EH (cell line): ENCODE measurements at places on chromosomes 3 and 15.

- DNase-seq, result no peak
Observed at GRCh38 chr3:23135026-23135785, 67.9 kb upstream of the UBE2E2 start.

DNA sequence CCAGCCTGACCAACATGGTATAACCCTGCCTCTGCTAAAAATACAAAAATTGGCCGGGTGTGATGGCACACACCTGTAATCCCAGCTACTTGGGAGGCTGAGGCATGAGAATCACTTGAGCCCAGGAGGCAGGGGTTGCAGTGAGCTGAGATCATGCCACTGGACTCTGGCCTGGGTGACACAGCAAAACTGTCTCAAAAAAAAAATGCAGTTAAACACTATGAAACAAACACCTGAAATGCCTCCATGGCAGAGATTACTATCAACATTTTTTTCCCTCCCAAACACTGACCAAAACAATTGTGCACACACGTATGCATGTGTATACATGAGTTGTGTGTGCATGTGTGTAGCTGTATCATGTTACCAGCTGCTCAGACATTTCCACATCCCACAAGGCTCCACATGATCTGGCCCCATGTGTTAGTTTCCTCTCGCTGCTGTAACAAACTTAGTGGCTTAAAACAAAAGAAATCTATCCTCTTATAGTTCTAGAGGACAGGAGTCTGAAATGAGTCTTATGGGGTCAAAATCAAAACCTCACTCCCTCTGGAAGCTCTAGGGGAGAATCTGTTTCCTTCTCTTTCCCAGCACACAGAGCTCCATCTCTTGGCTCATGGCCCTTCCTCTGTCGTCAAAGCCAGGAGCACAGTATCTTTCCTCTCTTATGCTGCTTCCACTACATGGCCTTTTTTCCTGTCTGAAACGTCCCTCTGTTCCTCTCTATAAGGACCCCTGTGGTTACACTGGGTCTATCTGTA is 34.5 kb downstream of the SLC41A3 start:
- no peak for DNase-seq

- peak; percentile 25 for DNase-seq
Observed at GRCh38 chr3:194129581-194130133, 6.3 kb upstream of the HES1 start.

- DNase-seq, result no peak
Observed at GRCh38 chr3:13514639-13515435, 34.1 kb upstream of the FBLN2 start.

- DNase-seq, result no peak
Observed at GRCh38 chr15:48499978-48500377, 145.5 kb downstream of the FBN1 start.

DNA sequence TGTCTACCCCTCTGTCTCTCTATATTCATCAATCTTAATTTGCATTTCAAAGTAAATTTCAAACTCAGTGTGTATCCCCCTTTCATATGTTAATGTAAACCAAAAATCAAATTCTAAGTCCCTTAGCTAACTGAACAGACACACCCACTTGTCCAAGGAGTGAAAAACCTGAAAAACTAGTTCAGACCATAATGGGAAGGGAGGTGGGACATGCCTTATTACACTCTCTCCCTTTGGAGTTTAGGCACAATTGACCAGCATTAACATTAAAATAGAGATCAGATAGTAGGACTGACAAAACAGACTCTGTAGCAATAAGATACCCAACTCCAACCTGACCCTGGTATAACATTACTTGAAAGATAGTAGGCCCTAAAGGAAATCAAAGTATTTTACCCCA is 247.7 kb upstream of the GADL1 start:
- DNase-seq, result no peak

DNA sequence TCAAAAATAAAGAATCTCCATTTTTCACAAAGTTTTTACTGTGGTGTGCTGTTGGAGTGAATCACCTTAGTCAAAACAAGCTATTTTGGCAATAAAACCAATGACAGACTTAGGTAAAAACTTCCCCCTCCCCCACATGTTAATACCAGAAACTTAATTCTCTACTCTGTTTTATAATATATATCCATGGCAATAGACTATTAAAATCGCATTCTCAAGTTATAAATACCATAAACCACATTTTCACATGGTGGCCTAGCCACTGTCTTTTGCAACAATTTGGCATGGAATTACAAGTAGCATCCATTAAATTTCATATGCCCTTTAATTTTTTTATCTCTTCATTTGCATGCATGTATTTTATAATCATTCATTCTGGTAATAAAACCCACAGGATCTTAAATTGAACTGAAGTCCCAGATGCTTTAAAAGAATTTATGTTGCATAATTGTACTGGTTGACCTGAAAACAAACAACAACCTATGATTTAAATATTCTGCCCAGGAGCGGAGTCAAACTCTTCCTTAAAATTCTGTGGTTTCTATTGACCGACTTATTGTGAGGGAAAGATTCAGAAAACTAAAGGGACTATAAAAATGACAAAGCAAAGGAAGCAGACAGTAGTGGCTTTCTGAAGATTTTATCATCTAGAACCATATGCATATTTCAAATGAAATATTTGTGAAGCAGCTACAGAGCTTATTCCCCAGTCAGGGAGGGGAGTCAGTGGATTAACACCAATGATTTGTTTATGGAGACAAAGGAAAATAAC is 229.0 kb upstream of the TBL1XR1 start:
- peak; percentile 30 for DNase-seq

DNA sequence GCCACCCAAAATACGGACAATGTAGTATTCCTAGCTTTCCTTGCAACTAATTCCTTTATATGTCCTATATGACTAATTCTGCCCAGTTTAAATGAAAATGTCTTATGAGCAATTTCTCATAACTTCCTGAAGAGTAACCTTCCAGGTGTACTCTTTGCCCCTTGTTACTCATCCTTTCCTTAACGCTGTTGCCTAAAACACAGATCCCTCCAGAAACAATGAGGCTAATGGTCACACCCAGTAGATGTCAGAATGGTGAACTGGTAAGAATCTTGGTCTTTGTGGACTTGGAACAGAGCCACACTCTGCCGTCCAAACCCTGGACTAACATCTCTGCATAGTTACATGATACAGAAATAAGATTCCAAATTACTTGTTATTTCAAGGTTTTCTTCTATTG is 497.9 kb downstream of the IGSF11 start:
- DNase-seq, result no peak

GRCh38 chr15:69508659-69509058 is 56.0 kb downstream of the RPLP1 start:
- no peak for DNase-seq

GRCh38 chr3:46027736-46028397 is 584 bp upstream of the XCR1 start:
- peak; percentile 9 for DNase-seq

DNA sequence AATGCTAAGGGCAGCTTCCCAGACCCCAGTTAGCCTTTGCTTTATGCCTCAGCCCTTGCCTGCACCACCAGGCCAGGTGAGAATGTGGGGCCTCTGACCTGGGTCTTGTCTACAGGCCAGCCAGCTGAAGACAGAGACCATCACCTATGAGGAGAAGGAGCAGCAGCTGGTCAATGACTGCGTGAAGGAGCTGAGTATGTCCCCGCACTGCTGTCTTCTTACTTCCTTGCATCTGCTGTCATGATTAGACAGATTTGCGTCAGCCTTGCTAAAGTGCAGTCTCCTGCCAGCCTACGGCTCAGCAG is 74.6 kb downstream of the CCK start:
- DNase-seq, result no peak

- DNase-seq, result no peak
Observed at GRCh38 chr3:171622126-171622525, 161.9 kb upstream of the TNIK start.

DNA sequence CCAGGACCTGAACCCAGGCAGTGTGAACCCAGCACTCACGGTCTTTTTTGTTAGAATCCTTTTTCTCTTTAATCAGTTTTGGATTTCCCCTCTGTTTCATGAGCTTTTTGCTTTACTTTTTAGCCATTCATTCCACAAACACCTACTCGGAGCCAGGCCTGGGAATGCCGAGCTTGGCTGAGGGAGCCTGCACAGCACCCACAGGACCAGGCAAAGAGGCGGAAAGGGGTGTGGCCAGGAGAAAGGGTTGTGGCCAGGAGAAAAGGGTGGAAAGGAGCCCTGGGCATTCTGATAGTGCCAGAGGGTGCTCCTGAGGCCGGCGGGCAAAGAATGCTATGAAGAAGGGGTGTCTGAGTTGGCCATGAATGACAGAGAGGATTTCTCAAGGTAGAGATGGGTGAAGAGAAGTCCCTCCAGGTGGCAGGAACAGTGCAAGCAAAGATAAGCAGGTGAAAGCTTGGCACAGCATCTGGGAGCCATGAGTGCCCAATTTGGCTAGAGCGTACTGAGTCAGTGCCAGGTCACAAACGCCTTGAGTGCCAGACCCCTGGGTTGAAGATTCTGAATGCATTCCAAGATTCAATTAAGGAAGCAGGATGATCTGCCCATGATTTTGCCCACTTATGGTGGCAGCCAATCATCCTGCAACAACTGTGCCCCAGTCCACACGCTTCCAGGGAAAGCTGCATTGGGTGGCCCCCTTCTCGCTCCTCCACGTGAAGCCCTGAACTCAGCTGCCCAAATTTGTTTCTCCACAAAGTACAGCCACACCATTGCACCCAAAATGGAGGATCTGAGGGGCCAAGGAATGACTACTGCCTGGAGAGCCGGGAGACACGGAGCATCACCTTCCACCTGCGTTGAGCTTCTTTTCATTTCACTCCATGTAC is 157.2 kb downstream of the XXYLT1 start:
- DNase-seq, result no peak

- DNase-seq, result no peak
Observed at GRCh38 chr3:51338632-51339031, 46.5 kb upstream of the MANF start.

DNA sequence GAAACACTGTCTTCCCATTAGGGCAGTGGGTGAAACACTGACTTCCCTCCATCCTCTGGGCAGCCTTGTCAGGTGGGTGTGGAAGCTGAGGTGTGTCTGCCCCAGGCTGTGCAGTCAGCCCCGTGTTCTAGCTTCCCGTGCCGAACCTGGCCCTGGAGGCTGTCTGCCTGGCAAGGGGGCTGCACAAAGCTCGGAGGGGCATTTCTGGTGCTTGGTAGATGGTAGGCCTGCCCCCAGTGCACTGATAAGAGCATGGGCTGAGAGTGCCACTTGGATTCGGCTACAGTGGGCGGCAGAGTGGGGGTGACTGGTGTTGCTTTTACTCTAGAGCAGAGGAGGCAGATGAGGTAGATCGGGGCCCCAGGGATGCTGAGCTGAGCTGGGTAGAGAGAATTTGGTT is 21.3 kb downstream of the IGF1R start:
- no peak for DNase-seq

GRCh38 chr3:82044930-82045705 is 283.7 kb upstream of the GBE1 start:
- no peak for DNase-seq
